Substantia nigra (tissue), 51 donors: ENCODE measurements at places on chromosomes 6 and 20.

DNA sequence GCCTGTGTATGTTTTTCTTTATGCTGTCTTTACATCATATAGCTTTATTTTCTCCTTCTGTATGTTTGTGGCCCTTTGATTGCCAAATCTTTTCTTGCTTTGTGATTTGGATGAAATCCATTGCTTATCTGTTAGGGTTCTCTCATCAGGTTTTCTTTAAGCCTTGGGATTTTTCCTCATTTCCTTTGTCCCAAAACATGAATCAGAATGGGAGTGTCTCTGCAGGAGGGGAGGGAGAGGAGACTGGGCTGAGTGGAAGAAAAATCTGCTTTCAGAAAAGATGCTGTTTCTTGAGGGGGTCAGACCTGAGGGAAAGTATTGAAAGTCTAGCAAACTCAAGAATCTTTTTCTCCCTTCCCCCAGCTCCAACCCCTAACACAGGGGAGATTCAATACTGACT lies 758.0 kb upstream of the MMS22L start:
- DNase-seq: no peak

GRCh38 chr6:164856138-164856537 lies 453.3 kb downstream of the C6orf118 start:
- DNase-seq: no peak

DNA sequence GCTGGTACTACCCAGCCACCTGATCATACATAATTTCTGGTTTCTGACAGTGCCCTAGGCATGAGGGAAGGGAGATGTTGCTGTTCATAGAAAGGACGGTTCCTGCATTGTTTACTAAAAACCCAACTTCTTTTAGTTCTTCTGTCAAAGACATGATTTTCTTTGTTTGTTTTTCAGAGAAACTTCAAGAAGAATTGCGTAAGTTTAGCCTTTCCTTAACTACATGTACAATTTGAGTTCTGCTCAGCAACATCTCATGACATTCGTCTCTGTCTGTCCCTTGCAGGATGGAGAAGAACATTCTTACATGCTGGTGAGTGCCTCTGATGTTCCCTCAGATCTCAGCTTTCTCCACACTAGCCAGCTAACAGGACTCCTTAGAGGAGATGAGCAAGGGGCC lies 8.0 kb downstream of the BTN2A1 start:
- no peak for DNase-seq

DNA sequence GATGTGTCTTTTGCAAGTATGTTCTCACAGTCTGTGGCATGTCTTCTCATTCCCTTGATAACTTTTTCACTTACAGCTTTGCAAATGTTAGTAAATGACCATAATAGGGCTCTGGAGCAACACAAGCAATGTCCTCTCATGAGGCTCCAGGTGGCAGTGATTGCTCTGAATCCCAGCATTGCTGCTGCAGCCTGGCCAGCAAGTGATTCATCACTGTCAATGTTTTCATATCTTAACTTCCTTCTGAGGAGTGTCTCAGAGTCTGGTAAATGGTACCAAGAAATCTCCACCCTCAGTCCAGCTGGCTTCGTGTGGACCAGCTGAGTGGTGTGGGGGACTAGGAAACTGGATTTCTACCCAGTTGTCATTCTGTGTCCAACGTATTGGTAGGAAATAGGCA lies 139.6 kb downstream of the MYLK4 start:
- no peak for DNase-seq

- DNase-seq: no peak
Measured at GRCh38 chr6:152463164-152463563, 174.0 kb downstream of the SYNE1 start.

DNA sequence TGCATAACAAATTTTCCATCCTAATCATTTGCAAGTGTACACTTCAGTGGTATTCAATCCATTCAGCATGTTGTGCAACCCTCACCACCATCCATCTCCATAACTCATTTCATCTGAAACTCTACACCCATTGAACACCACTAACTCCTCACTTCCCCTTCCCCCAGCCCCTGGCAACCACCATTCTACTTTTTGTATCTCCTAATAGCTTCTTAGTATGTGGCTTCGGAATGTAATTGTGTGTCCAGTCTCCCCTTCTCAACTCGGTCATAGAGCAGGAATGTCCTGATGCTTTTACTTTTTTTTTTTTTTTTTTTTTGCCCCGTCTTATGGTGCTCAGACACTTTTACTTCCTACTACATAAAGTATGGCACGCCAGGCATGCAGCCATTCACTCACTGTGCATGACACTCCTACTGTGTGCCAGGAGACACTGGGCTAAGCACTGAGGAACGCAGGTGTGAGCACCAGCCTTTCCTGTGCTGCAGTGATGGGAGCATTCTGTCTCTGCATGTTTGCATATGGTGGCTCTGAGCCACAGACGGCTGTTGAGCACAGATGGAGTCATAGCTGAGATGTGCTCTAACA lies 15.3 kb downstream of the HCK start:
- no peak for DNase-seq

DNA sequence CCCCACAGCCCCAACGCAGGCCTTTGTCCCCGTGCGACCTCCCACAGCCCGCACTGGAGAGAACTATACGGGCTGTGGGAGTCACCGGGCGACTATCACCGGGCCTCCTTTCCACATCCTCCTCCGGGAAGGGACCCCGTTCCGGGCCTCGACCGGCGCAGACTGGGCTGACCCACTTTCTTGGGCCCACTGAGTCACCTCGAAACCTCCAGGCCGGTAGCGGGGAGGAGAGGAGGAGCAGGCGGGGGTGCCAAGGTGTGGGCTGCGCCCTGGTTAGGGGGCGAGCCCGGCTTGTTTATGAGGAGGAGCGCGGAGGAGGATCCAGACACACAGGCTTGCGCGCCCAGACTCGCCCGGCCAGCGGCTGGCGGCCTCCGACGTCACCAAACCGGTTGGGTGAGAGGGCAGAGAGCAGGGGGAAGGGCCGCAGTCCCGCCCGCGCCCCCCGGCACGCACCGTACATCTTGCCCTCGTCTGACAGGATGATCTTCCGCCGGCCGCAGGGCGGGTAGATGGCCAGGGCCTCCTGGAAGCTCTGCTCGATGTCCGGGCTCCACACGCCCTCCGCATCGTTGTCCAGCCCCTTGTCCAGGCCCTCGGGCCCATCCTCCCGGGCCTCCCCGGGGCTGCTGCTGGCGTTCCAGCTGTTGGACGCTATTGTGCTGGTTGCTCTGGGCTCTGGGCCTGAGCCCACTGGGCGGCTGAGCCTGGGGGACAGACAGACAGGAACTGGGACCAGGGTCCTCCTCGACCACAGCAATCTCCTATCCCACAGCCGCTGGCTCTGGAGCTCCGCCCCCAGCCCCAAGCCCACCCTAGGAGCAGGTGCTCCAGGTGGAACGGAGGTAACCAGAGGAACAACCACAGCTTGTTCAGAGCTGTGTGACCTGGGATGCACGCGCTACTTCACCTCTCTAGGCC lies 10.6 kb downstream of the TEAD3 start:
- DNase-seq: no peak

DNA sequence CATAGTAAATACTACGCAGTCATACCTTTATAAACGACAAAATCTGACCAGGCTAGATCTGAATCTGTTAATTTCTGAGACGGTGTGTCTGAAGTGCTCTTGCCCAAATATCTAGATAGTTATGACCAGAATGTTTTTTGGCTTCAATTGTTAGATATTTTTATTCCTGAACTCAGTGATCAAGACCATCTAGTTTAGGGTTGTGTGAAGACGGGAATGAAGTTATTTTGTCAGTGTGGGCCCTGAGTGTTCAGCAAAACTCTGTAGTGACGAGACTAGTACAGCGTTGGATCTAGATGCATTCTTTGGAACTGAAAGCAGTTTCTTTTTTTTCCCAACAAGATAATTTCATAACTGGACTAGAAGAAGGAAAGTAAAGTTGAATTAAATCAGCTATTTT lies 3.1 kb downstream of the STXBP5 start:
- no peak for DNase-seq

DNA sequence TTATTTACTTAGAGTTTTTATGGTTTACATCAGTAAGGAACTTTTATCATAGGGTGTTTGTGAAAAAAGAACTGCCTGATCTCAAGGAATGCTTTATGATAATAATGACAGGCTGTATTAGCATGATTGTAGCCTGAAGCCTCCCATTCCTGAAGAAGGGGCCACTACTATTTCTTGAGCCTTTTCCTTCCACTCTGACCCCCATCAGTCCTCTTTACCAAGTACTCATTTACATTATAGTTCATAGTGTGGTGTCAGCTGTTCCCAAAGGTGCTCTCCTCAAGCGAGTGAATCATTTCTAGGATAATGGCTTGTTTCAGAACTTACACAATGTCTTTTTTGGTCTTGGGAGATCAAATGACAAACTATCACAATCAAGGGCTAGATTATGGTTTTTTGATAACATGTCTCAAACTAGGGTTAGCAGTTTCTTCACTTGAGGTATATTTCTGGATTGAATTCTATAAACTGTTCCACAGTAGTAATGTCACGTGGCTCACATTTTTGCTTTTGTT lies 283.6 kb downstream of the CDKAL1 start:
- no peak for DNase-seq
